ENCODE measurements at places on chromosomes 6 and 20. TPM values are rescaled to one million over a fixed set of nuclear protein-coding genes. Genes with fewer than 3 reads are reported as not detected.

GRCh38 chr20:10434832-10435812 lies at the start of gene SLX4IP:
TSS of gene SLX4IP (plus strand) at chr20:10435305. CDS start at chr20:10458205, 22,900 bp downstream.
- DNase-seq: peak; percentile 93

DNA sequence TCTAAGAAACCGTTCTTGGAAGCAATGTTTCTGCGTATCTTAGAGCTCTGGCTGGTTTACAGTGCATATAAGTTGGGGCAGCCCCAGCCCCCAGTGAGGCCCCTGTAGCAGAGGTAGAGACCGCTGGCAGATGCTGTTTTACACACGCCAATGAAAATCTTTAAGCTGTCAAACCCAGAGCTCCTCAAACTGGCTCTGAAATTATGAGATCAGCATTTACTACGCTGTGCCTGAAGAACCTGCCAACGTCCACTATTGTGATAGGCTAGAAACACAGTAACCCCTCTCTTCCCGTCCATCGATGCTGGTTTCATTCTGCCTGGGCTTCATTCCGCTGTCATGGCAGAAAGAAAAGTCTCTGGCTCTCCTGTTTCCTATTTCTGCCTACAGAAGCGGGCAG lies 160.6 kb downstream of the SMOC2 start:
- no peak for DNase-seq

DNA sequence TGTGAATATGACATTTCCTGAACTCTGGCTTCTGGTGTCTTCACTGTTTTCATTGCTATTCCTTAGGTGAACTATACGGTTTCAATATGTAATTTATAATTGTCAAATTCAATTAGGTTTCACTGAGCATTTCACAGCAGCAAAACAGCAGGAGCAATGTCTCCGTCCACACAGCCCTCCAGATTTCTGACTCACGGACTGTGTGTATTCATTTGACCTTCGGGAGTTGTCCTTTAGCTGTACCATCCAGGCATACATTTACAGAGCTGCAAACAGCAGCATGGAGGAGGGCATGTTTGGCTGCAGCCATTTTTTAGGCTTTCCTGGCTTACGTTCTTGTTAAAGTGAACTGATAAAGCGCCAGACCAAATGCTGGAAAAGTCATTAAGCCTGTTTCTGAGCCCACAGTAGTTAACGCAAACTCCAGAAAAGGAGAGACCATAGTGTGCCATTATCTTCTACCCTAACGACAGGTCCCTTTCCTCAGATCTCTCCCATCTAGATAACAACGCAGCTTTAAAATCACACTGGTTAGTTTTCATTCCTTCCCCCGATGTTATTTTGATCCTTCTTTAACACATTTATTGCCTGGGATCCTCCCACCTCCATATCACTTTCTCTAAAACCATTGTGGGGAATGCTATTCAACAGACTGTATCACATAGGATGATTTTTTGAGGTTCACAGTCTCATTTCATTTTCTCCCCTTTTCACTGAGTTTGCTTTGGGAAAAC lies 18.3 kb downstream of the FOXC1 start:
- DNase-seq: no peak

- DNase-seq: no peak
Observed at GRCh38 chr6:158415666-158416065, 103.4 kb downstream of the TULP4 start.

- DNase-seq: peak; percentile 89
Observed at GRCh38 chr6:116615937-116616736, at the start of gene RSPH4A. TSS of gene RSPH4A (plus strand) at chr6:116616479. CDS start at chr6:116616624, 145 bp downstream.

GRCh38 chr20:56376331-56376730 lies 15.7 kb downstream of the AURKA start:
- no peak for DNase-seq

FLOT1 gene
- 105 TPM for total RNA-seq

GRCh38 chr6:35146453-35146852 lies 5.3 kb upstream of the TCP11 start:
- no peak for DNase-seq
